ENCODE measurements at places on chromosomes 7 and 10.

DNA sequence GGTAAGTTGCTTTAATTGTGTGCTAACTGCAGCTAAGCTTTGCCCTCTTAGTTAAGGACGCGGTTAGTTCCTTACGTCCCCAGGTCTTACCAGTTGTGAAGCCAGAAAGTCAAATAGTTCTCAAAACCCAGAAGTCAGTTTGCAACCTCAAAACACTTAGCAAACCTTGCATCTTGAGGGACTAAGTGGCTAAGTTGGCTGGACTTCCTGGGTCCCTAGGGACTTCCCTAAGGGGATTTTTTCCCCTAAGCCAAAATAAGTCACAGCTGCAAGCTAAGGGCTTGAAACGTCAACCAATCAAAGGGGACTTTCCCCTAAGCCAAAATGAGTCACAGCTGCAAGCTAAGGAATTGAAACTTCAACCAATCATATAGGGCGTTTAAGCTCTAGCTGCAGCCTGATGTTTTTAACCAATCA, 36.2 kb upstream of the HECW1 start:
- peak; percentile 10 for DNase-seq

DNA sequence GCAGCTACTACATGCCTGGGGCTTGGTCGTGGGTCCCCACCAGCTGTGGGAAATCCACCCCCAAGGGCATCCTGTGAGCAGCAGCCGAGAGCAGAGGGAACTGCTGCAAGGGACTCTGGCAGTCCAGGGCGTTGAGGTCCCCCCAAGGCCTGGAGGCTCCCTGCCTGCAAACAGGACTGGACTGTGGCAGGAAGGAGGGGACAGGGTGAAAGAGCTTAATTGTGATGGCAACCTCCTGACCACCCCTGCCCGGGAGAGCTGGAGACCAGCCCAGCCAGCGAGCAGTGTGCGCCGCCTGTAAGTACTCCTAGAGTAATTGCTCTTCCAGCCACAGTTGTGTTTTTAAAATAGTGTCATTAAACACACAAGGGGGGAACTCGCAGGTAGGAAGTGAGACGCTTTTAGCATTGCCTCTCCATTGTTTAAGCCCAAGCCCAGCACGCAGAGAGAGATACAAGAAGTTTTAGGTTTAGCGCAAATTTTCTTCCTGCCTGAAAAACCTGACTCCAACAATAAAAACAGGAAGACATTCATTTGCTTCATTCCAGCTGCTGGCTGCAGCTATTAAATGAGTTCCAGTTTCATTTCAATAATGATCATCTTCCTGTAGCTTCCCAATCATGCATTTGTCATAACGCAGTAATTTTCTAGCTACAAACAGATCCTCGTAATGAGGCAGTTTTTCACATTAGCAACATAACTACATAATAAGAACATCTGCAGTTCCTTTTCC, 111.1 kb downstream of the EBF3 start:
- no peak for DNase-seq

GRCh38 chr7:46810986-46811385, 770.9 kb downstream of the TNS3 start:
- no peak for DNase-seq

DNA sequence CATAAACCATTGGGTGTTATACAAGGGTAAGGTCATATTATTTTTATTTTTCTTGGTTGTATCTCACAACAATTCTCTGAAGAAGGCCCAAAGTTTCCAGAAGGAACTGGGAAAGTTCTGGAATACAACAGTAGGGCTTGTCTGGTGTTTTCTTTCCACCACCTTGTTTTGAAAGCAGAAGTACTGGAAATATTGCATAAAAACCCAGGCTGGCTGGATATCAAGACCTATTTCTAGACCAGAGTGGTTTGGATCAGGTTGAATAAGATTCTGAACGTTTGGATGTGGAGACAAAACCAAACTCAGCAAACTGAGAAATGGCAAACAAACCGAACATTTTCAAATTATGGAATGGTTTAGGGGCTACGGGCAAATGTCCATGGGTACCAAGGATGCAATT, 182.6 kb upstream of the FZD8 start:
- no peak for DNase-seq

DNA sequence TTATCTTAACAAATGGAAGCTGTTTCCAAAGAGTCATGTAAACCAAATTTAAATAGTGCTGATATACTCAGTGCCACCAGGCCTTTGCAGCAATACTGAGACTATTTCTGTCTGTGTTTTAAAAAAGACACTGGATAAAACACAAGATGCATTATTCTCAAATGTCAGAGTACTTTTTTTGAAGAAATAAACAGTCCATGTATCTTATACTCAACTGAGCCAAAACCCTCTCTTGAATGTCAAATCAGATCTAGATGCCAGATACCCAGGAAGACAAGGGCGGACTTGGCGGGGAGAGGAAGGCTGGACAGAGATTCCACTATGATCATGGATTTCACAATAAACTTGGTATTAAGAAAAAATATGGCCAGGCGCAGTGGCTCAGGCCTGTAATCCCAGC, 127.6 kb downstream of the COBL start:
- no peak for DNase-seq

- DNase-seq, result no peak
Measured at GRCh38 chr10:101035314-101035713, 4.3 kb downstream of the SFXN3 start.

DNA sequence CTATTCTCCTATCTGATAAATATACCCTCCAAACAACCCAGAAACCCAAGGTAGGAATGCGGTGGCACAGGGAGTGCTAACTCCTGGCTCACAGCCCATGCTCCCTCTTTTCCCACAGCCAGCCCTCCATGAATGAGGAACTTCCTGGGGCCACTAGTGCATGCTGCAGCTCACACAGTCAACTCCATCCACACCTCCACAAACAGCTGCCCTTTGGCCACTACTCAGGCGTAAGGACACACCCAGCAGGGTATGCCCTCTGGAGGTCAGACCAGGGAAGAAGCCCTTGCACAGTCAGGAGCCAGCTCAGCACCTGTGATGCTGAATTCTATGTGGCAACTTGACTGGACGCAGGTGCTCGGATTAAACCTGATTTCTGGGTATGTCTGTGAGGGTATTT, 85.2 kb upstream of the PIK3CG start:
- no peak for DNase-seq
